ENCODE measurements at places on chromosomes 5 and 9.

DNA sequence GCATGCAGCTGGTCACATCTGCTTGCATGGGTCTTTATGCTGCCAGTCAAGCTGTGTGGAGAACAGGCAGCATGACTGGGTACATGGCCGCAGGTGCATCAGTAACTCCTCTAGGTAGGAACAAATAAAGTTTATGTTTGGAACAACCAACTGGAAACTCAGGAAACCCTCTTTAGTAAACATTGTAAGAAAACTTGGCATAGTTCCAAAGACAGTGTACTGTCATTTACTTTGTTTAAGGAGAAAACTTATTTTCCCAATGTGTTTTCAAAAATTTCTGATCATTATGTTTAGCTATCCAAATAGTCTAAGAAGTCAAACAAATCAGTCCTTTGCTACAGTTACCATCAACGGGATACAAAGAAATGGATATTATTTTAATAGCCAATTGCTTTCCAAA, 386.0 kb downstream of the CHSY3 start:
- no peak for DNase-seq

GRCh38 chr5:143652108-143652700, 159.8 kb upstream of the HMHB1 start:
- DNase-seq, result no peak

- no peak for DNase-seq
Measured at GRCh38 chr9:114919611-114920010, 10.8 kb downstream of the TNFSF8 start.

GRCh38 chr5:174300118-174300940, 254.8 kb downstream of the NSG2 start:
- no peak for DNase-seq

GRCh38 chr5:30849931-30850710, 343.4 kb upstream of the CDH6 start:
- peak; percentile 42 for DNase-seq

Measured in SW 1271 (cell line).